Gastrocnemius medialis (tissue), 4 donors: ENCODE measurements at places on chromosomes 4 and X.

DNA sequence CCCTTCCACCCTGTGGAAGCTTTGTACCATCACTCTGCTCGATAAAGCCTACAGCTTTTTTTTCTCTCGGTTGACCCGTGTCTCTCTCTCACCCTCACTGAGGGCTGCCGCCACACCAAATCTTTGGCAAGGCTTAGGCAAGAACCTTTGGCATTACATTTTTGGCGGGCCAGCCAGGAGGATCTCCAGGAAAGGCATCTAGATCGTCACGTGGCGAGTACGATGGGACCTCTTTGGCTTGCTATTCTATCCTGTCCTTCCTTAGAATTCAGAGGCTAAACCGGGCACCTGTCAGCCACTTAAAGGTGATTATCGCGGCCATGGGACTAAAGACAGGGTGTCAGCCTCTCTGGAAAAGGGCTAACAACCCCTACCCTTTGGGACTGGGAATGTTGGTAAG lies 96.2 kb downstream of the UGT2B28 start:
- no peak for DNase-seq

DNA sequence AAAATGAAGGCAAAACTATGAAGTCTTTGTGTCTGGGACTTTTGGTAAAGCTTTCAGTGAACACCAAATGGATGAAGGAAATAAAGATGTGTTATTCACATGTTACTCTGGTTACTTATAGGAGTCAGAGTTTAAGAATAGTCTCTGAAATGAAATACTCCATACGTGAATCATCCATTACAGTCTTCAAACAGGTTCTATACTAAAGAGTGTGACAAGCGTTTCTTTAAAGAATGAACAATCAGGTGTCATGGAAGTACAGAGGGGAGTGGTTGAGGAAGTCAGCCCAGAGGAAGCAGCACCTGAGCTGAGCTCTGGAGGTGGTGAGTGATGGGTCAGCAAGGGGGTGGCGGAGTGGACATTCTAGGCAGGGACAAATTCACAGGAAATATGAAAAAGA lies 41.8 kb upstream of the SORBS2 start:
- no peak for DNase-seq

DNA sequence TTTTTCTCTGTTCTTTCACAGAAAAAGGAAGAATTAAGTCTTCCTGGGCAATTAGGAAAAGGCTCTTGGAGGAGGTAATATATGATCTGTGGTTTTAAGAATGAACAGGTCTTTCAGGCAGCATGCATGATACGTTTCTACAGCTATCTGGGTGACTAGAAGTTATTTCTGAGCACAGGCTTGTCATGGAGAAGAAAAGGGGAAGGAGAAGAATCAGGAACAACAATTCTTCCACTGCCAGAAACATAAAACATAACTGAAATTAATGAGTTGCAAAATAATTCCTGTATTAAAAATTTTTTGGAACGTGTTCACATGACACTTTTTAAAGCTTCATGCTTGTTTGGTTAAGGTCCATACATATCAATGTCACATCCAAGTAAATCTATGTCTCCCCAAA lies 17.7 kb upstream of the STIM2 start:
- no peak for DNase-seq

GRCh38 chrX:87621697-87622096 lies 104.1 kb downstream of the KLHL4 start:
- DNase-seq = no peak

DNA sequence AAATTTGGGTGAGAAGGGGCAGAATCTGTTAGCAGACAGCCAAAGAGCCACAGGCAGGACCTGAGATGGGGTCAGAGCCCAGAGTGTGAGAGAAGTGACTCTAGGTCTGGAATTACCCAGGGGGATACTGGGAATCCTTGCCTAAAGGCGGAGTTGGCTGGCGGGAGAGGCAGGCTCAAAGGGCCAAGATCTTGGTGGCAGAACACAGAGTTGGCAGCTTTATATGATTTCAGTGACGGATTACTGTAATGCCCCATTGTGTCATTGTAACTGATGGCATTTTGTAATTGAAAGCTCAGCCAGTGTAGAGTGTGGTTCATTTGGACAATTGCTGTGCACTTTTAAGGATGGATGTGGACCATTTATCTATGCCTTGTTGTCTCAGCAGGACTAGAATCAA lies 77.3 kb downstream of the SMIM20 start:
- no peak for DNase-seq

- DNase-seq = no peak
Observed at GRCh38 chrX:66677430-66677829, 38.6 kb upstream of the EDA2R start.

GRCh38 chrX:47198026-47198686 lies 4.5 kb downstream of the UBA1 start:
- no peak for DNase-seq

DNA sequence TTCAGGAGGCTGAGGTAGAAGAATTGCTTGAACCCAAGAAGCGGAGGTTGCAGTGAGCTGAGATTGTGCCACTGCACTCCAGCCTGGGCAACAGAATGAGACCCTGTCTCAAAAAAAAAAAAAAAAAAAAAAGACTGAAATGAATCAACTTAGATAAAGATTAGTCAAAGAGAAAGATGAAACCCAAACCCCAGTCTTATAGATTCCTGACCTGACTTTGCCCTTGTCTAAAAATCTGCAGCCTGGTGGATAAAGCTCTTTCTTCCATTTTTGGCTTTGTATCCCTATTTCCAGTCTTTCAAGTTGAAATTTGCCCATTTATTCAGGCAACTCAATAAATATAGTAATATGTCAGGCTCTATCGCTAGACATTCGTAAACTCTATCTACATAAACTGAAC lies 39.3 kb upstream of the SPINK2 start:
- no peak for DNase-seq

GRCh38 chr4:184544788-184545409 lies 70.5 kb upstream of the IRF2 start:
- no peak for DNase-seq

- no peak for DNase-seq
Observed at GRCh38 chr4:169241464-169241863, 29.3 kb downstream of the SH3RF1 start.

DNA sequence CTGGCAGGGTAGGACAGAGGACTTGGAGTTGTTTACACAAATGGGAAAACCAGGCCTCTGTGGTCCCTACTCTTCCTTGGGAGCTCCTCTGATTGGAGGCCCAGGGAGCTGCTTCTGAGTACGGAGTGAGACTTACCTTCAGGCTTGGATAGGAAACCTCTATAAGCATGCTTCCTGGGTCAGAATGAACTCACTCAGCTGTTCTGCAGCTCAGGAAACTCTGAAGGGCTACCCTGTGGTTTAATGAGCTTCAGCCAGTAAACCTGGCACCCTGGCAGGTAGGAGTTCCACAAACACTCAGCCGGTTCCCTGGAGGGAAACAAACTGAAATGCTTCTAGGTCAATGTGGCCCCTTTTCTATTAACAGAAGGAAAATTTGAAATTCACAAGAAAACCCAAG lies 51.0 kb upstream of the TFDP3 start:
- no peak for DNase-seq

DNA sequence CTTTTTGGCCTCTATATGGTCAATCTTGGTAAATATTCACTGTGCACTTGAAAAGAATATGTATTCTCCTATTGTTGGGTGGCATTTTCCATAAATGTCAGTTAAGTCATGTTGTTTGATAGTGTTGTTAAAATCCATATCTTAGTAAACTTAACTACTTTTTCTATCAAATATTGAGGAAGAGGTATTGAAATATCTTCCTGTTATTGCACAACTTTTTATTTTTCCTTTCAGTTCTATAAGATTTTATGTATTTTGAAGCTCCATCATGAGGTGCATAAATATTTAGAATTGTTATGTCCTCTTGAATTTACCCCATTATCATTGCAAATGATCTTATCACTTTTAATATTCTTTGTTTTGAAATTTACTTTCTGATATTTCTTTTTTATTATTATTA lies 3.4 kb downstream of the GK2 start:
- DNase-seq = no peak

DNA sequence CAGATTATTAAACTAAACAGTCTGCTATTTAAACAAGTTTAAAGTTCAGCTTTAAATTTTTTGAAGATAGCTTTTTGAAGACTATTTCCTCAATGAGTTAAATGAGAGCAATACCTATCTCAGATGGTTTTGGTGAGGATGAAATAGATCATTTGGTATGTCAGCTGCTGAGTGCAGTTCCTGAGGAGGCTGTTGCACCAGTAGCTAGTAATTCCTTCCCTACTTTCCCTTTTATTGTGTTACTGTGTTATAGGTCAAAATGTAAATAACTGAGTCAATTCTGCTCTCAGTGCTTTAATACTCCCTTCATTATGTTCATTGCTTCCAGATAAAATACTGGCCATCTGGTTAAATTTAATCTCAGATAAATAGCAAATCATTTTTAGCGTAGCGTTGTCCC lies 48.6 kb downstream of the BMPR1B start:
- no peak for DNase-seq

DNA sequence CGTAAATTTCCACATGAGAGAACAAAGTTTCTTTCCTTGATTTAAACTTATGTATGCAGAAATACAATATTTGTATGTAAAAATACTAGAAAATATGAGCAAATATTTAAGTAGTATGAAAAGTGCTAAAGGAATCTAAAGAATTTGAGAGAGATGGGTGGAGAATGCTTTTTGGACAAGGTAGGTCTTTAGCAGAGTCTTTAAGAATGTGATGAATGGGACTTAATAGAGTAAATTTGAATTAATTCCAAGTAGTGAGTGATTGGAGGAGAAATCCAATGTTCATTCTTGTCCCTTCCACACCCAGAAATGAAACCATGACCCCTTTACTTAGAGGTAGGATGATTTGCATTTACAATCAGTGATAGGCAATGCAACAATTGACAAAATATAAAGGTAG lies 570.9 kb upstream of the ZFP42 start:
- DNase-seq = no peak

DNA sequence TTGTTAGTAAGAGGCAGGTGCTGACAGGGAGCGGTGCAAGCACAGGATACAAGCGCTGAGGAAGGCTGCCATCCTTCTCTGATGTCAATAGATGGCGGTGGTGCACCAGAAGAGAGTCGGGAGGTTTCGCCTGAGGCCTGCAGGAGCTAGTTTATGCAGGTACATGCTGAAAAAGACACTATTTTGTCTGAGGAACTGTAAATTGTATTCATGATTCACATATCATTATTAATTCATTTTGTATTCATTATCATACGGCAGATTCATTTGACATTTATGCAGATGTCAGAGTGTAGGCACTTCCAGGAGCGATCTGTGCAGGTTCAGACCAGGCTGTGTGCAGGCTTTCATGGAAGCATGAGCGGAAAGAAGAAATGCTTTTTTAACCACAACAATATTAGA lies 824.0 kb downstream of the STIM2 start:
- no peak for DNase-seq

DNA sequence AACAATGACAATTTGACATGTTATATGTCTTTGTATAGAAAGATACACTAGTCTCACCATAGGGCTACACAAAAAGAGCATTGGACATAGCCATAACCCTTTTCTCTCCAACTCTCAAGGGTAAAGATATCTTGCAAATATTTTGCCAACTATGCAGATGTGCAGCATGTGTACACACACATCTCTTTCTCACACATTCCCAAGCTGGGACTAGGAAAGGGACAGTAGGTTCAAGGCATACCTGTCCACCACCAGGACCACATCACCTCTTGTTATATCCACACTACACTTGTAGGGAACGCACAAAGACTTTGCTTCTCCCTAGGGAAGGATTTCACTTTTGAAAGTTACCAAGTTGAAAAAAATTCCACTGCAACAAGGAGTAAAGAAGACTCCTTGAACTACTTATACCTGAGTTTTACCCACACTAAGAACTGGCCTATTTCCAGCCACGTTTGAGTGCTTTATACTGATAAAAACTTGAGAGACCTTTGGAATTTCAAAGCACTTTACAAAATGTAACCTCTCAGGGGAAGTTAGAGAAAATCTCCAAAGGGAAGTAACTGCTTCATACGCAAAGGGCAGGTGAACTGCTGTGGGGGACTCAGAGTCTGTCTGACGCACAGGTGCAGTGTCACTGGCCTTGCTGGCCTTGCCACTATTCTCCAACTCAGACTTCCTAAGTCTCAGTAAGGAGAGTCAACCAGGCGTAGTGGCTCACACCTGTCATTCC lies 36.9 kb downstream of the NR3C2 start:
- DNase-seq = no peak

- peak; percentile 74 for DNase-seq
Observed at GRCh38 chr4:156771171-156771837, 200.3 kb downstream of the PDGFC start.

DNA sequence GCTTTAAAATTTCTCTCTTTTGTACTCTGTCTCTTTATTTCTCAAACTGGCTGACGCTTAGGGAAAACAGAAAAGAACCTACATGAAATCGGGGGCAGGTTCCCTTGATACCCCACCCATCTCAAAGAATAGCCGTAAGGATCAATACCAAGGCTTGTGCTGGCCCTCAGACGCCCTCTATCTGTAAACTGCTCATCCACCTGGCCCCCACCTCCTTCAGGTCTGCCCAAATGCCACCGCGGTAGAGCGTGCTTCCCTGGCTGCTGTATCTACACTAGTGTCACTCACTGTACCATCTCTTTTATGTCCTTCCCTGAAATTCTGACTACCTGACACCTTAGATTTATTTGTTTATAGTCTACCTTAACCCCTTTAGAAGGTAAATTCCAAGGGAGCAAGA lies 62.8 kb downstream of the SMIM20 start:
- no peak for DNase-seq
